ENCODE measurements at places on chromosomes 7 and 10.

DNA sequence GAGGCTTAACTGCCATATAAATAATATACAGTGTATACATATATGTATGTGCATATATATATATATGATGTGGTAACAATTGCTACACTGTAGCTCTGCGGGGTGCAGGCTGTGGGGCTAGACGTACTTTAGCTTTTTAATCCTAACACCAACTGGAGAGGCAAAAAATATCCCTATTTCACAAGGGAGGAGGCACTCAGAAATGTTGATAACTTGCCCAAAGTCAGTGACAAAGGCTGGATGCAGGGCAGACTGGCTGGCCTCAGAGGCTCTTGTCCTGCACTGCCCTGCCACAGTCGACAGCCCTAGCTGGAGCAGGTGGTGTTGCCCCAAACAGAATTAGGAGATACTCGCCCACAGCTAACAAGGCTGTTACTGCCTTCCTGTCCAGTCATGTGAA lies 1.5 kb upstream of the RELN start:
- no peak for DNase-seq

DNA sequence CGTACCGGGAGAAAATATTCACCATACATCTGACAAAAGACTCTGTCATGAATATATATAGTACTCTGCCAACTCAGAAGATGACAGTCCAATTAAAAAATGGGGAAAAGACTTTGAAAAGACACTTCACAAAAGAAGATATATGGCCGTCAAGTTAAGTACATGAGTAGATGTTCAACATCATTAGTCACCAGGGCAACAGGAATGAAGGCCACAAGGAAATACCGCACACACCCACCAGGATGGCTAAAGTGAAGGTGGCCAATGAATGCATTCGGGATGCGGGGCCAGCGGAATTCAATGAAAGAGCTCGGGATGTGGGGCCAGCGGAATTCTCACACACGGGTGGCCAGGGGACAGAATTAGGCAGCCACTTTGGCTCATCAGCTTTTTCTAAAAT lies 42.2 kb downstream of the MAD1L1 start:
- no peak for DNase-seq

- no peak for DNase-seq
Measured at GRCh38 chr7:107147464-107148393, 21.1 kb upstream of the HBP1 start.

GRCh38 chr10:100659361-100660098 lies 85.9 kb upstream of the PAX2 start:
- DNase-seq, result no peak

- DNase-seq, result no peak
Measured at GRCh38 chr7:102721-103120, 89.7 kb upstream of the FAM20C start.

DNA sequence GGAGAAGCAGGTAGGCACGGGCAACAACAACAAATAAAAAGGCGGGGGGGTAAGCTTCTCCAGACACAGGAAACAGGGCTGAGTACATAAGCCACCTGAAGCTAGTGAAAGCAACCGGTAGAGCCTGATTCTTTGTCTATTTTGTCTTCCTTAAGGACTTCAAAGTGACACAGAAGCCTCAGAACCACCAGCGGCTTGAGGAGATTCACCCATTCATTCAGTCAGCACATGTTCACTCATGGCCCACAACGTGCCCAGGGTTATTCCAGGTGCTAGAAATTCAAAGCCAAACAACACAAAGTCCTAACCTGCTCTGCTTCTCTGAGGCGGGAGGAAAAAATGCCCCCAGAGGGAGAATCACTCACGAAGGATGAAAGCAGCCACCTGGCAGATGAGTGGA lies 69.3 kb upstream of the C7orf33 start:
- DNase-seq, result no peak

DNA sequence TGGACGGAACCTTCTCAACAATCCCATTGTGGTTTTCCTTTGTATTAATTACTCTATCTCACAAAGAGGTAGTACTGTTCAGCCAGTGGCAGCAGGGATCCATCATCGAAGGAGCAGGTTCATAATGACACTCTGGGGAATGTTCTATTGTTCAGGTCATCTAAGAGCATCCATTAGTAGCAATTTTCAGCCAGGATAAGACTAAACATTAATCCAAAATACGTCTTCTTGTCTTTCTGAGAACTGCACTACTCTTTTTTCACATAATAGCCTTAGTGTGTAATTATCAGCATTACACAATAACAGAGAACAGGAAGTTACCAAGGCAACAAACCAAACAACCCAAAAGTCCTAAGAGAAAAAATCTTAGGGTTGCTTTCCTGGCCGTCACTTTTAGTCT lies 259.5 kb upstream of the VWC2 start:
- DNase-seq, result no peak

- DNase-seq, result no peak
Measured at GRCh38 chr7:89232-90019, 102.9 kb upstream of the FAM20C start.

GRCh38 chr7:47764746-47765145 lies 182.8 kb upstream of the TNS3 start:
- DNase-seq, result no peak

GRCh38 chr10:116712519-116712918 lies 29.8 kb downstream of the HSPA12A start:
- no peak for DNase-seq

GRCh38 chr10:125672884-125673283 lies 10.1 kb downstream of the TEX36 start:
- no peak for DNase-seq

DNA sequence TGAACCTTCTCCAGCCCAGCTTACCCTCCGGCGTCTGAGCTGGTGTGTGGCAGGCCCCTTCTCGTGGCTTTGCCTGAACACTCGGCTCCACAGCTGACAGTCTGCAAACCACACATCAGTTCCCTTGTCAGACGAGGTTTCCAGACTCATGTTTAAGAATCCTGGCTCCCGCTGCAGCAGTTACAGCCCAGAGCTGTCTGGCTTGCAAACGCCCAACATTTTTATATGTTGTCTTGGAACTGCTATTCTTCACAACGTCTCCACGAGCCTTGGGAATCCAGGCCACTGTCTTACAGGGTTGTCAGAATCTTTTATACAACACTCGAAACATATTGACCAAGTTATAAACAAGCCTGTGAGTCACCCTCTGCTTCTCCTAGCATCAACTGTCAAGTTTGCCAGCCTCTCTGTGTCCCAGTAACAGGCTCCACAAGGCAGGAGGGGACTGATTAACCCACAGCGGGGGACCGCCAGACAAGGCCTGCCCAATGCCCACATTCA lies 68.1 kb downstream of the TNS3 start:
- DNase-seq, result no peak

GRCh38 chr10:60797200-60797599 lies 18.9 kb downstream of the CDK1 start:
- no peak for DNase-seq

DNA sequence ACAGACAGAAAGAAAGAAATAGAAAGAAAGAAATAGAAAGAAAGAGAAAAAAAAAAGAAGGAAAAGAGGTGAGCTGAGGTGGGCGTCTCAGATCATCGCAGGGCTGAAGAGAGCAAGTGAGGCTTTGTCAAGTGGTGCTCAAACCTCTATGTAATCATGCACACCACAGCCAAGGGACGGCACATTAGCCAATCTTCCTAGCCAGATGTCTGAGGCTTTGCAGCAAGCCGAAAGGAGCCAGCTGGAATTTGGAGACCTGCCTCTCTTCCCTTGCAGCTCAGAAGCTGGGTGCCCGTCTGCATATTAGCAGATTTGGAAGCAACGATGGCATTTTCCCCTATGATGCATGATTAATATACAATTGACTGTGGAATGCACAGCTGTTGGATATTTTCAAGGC lies 52.5 kb downstream of the ADRA2A start:
- DNase-seq, result peak; percentile 79

- DNase-seq, result no peak
Measured at GRCh38 chr10:74342991-74343390, 192.0 kb downstream of the ADK start.

DNA sequence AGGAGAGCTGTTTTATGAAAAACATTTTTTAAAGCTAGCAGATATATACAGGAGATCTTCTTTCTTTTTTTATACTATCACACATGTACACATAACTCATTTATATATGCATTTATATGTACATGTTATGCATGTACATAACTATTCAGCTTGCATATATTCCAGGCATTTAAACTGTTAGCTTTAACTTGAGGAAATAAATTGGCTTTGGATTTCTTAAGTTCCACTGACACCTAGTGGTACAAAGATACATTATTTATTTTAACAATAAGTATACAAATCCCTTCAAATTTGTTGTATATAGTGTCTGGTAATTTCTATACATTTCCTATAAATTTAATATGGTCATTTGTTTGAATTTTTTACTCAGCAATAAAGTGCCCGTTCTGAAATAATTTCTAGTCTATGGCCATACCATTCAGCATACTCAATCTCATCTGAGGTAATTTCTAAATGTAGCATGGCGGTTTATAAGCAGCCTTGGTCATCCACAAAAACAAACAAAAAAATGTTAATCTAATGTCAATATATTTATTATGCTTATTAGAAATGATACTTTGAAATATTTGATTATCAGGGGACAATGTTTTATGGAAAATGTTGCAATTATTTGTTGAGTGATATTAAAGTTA lies 11.6 kb downstream of the ZDHHC6 start:
- DNase-seq, result peak; percentile 22

GRCh38 chr7:131633342-131633843 lies 77.0 kb upstream of the PODXL start:
- DNase-seq, result no peak

GRCh38 chr10:71293446-71294084 lies 25.5 kb upstream of the SLC29A3 start:
- no peak for DNase-seq
